ENCODE measurements at places on chromosomes 3 and 15.
A peak's percentile ranks its signal among the peaks of the same experiment; 100 is the strongest.

- DNase-seq, result no peak
These were observed 69.2 kb downstream of the ISG20 start for GRCh38 chr15:88707771-88708654.

GRCh38 chr3:14510838-14511622 lies 29.1 kb downstream of the GRIP2 start:
- DNase-seq, result no peak

- no peak for DNase-seq
These were observed 42.9 kb downstream of the ARNT2 start for GRCh38 chr15:80447077-80447476.

- DNase-seq, result no peak
These were observed 26.2 kb downstream of the IDH3A start for GRCh38 chr15:78175330-78175729.

DNA sequence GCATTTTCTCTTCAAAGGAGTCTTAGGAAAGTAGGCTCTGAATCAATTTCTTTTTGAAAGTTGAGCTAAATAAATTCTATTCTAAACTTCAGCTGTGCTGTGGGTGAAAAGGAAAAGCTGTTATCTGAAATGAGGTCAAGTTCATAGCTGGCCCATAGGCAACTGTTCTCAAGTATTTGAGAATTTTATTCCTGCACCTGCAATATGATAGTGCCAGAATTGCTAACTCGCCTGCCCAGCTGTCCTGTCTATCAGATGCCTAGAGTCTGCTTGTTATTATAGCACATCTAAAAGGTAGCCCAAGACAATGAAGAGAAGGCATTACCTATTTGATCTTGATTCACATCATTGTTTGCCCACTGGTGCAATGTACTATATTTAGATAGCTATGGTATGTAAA lies 798.7 kb downstream of the DIPK2A start:
- no peak for DNase-seq

GRCh38 chr15:51104512-51104911 lies 9.8 kb upstream of the TNFAIP8L3 start:
- no peak for DNase-seq

- DNase-seq, result no peak
These were observed 231.2 kb downstream of the BBX start for GRCh38 chr3:107753976-107754375.

DNA sequence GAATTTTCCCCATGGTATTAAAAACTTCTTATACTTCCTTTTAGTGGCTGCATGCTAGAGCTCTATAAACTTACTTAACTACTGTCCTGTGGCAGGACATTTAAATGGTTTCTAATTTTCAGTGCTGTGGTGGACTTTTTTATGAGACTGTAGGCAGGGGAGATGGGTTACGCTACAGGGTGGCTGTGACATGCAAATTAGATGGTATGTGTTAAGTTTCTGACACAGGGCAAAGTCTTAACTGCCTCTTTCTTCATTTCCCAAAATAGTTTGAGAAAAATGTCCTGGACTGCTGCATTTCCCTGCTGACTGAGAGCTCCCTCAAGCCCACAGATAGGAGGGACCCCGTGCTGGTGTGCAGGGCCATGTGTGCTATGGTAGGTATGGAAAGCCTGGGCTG lies 22.0 kb downstream of the TGM4 start:
- DNase-seq, result no peak

DNA sequence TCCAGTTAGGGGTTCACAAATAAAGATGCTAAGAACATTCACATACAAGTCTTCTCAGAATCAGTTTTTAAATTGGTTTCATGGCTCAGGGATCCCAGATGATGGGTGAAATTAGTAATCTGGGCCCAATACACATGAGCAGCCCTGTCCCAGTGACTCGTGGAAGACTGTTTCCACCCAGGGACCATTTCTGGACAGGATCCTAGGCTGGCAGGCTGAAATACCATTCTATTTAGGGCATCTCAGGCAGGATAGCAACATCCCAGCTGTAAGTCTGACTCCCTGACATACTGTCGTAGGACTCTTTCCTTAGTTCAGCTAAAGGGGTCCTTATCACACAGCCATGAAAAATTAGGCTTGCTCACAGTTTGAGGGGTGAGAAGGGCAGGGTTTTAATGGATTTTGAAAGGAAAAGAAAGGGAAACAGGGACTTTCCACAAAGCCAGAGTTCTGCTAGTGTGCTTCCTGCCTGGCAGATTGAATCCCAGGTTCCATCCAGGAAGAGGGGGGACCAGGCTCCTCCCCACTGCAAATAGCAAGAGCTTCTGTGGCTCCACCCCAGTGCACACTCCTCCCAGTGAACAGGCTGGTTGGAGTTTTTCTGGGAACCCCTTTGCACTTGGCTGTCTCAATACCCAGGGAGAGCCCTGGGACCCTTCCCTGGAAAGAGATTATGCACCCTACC lies 41.3 kb upstream of the LYZL4 start:
- DNase-seq, result no peak

DNA sequence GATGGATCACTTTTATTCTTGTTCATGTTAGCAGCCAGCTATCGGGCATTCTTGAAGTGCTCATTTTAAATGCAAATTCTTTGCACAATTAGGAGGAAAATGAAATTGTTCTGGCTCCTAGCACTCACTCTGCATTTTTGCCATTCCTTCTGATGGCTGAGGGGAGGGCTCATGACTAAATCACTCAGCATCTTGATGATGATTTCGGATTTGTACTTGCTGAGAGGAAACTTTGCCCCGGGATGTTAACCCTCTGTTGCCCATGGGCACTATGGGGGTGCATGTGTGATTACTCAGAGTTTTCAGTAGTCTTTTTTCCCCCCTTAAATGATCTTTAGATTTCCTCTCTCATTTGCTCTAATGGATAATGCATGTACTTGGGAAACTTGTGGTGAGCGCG lies 299.6 kb upstream of the C2CD4B start:
- no peak for DNase-seq

GRCh38 chr3:4394048-4394447 lies 73.0 kb downstream of the SUMF1 start:
- peak; percentile 3 for DNase-seq

- DNase-seq, result no peak
These were observed 738.9 kb downstream of the ROBO1 start for GRCh38 chr3:79028916-79029315.

DNA sequence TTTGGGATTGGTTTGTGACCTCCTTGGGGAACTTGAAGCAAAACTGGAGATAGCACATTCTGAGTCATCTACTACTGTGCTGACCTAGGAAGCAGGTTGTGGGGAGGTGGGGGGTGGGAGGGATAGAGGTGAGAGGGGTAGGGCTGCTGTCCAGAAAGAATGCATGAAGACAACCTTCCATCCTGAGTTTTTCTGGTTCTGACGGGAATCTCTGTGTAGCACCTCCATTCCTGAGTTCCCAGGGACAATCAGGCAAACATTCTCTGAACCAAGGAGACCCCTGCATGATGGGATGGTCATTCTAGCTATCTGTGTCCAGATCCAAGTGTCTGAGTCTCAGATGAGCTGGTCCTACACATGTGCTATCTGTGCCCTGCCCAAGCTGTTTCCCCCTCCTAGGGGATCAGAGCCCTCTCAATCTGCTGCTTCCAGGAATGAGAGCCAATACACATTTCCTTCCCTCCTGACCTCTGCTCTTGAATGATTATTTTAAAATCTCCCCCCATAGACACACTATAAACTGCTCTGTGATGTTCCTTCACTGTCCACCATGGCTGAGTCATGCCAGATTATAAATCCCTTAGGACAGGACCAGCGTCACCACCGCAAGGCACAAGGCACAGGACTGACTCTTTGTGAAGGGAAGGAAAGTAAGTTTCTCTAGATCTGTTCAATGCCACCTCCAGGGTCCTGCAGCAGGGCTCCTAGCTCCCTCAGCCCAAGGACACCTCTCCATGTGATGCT lies 2.2 kb upstream of the CD276 start:
- DNase-seq, result no peak

DNA sequence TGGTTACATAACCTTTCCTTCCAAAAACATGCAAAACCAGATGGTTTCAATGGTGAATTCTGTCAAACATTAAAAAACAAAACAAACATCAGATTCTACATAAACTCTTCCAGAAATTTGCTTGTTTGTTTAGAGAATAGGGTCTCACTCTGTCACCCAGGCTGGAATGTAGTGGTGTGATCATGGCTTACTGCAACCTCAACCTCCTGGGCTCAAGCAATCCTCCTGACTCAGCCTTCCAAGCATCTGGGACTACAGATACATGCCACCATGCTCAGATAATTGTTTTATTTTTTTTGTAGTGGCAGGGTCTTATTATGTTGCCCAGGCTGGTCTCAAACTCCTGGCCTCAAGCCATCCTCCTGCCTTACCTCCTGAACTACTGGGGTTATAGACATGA lies 36.1 kb downstream of the FBXL2 start:
- DNase-seq, result no peak

- no peak for DNase-seq
These were observed 140.7 kb downstream of the GADL1 start for GRCh38 chr3:30753766-30754165.

GRCh38 chr3:41199866-41200668 lies 762 bp downstream of the CTNNB1 start:
- DNase-seq, result peak; percentile 6

DNA sequence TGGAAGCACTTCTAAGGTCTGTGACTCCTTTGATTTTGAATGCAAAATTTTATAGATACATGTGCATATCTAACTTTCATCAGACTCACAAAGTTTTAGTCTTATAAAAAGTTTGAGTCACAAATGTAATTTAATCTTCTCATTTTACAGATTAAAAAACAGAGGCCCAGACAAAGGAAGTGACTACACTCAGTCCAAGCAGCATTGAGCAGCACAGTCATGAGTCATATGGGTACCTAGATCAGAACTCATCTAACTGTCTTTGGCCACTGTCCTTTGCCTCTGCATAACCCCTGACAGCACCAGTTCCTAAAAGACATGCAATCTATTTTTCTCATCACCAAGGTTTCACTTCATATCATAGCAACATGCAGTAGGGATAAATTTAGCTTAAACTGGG lies 210.7 kb upstream of the KCNH8 start:
- DNase-seq, result no peak

DNA sequence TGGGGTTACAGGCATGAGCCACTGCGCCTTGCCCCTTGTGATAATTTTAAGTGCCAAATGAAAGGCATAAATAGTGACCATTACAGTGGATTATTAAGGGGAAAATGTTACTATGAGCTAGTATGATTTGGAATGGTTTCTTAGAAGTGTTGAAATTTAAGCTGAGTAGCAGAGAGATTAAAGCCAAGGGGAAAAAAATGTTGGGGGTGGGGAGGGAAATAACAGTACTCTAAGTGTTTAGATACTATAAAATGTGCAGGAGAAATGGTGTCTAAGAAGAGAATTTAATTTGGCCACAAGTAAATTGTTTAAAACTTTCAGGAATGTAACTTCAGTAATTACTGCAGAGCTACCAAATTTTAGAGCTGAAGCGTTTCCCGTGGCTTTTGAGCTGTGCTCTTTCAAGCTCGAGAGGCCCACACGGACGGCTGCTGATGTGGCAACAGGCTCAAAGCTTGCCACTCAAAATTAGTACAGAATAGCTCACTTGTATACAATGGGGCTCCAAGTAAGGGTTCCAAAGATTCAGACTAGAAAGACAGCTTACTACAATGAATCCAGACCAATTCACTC lies 23.9 kb upstream of the SLC12A8 start:
- no peak for DNase-seq

DNA sequence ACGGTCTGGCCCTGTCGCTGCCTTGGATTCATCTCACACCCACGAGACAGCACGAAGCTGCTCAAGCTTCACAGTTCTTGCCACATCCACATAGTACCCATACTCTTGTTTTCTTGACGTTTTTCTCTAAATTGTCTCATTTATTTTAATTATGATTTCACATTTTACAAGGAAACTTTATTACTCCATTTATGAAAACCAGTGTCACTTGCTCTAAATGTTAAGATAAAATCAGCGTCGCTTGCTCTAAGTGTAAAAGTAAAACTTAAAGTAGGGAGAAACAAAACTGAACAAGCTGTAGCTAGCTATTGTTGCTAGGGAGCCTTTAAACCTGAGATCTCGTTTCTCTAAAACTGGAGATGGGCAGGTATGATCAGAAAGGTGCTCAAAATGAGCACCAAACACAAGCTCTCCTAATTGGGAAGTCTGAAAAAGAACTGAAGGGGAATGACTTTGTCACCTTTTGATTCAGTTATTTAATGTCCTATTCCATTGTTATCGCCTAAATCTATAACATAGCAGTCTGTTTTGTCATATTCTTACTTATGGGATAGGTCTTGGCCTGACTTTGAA lies 680 bp downstream of the IFT122 start:
- DNase-seq, result no peak

GRCh38 chr3:8882642-8883041 lies 80.6 kb downstream of the RAD18 start:
- DNase-seq, result no peak

GRCh38 chr3:176905331-176905730 lies 292.0 kb downstream of the TBL1XR1 start:
- DNase-seq, result no peak

GRCh38 chr3:21417991-21418390 lies 333.0 kb downstream of the ZNF385D start:
- DNase-seq, result no peak

DNA sequence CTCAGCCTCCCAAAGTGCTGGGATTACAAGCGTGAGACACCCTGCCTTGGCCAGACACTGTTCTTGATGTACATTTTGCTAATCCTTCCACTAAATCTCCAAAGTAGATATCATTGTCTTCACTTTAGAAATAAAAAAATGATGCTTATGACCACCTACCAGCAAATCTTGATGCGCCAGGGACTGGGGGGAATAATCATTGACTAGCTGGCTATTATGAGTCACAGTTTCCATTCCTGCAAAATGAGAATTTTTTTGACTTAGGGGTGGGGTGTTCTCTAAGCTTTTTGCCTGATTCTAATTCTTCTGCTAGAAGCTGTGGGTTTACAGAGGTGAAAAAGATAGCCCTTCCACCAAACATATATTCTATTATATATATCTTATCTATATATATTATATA lies 17.1 kb upstream of the RFC4 start:
- no peak for DNase-seq

GRCh38 chr3:177197727-177198460 lies 612 bp upstream of the TBL1XR1 start:
- peak; percentile 9 for DNase-seq

GRCh38 chr3:150620002-150620689 lies 17.0 kb downstream of the SELENOT start:
- no peak for DNase-seq

DNA sequence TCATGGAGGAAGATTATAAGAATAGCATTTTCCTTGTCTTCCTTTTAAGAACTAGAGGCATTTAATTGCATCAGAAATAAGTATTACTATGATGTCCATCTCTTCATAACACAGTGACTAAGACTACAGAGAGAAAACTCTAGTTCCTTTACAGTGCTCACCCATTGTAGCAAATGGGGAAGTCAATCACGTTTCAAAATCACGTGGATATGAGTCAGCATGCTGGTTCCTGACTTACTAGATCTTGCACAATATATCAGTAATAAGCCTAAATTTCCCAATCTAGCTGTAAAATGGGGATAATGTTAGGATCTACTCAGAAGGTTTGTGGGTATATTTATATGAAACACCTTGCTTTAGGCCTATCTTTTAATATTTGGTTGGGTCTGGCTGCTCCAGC lies 254.8 kb upstream of the EOMES start:
- DNase-seq, result no peak

Data from effector memory CD8-positive, alpha-beta T cell (primary cell).